ENCODE measurements at places on chromosomes 16 and 17. TPM values are rescaled to one million over a fixed set of nuclear protein-coding genes. Genes with fewer than 3 reads are reported as not detected.

ABCA8 gene
- not detected for total RNA-seq

HS3ST6 gene
- total RNA-seq = not detected

ZNF598 gene
- 67.6 TPM for total RNA-seq

ST6GALNAC2 gene
- 0.19 TPM for total RNA-seq

AOC2 gene
- total RNA-seq = 2.0 TPM

SEPTIN12 gene
- not detected for total RNA-seq

SNX20 gene
- 55.4 TPM for total RNA-seq

PABPN1L gene
- not detected for total RNA-seq

All from activated CD4-positive, alpha-beta memory T cell treated with anti-CD3 and anti-CD28 coated beads for 36 hours (primary cell).